Stomach (tissue), 19 donors: ENCODE measurements at places on chromosomes 3 and 15. TPM values are rescaled to one million over a fixed set of nuclear protein-coding genes. Genes with fewer than 3 reads are reported as not detected.

DNA sequence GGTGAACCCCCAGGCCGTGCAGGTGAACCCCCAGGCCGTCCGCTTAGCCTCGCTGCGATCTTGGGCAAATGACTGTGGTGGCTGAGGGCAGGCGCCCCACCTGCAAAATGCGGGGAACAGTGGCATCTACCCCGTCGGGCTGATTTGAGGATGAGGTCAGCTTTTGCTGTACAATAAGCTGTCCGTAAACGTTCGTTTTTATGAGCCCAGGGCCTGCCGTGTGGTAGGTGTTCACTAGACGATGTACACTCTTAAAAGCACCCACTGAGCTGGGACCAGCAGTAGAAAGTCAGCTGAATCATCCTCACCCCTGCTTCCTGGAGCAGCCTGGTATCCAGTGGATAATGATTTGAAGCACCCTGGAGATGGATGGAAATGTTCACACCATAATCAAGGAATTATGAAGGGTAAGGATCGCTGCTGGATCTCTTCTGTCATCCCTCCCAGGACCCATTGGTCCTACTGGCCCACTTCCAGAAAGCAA, 943 bp upstream of the PCSK6 start:
- H3K36me3 ChIP-seq, result no peaks in the 10 kb centered on the region
- H3K27ac ChIP-seq, result no peak overlapping the region
- H3K27me3 ChIP-seq, result peaks cover 11% of the 10 kb centered on the region
- peak overlapping the region; percentile 50 for H3K4me3 ChIP-seq

DNA sequence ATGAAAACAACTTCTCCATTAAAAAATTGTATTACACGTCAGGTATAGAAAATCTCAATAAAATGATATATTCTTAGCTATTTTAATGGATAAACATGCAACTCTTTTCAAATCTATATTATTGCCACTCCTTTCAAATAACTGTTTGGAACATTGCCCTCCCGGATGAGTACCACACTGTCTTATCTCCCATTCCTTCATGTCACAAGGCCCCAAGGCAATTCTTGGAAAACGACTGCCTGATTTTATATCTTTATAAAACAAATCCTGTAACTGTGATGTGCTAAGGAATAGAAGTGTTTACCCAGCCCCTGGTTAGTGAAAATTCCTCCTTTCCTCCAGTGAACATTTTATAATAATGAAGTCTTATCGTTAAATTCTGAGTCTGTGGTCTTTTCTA, 6.2 kb upstream of the ZNF619 start:
- DNase-seq, result no peak
- no peak overlapping the region for H3K27ac ChIP-seq
- H3K36me3 ChIP-seq, result peaks cover 17% of the 10 kb centered on the region
- H3K27me3 ChIP-seq, result no peaks in the 10 kb centered on the region
- no peaks in the 10 kb centered on the region for H3K4me1 ChIP-seq

- H3K4me1 ChIP-seq, result peaks cover 8% of the 10 kb centered on the region
- H3K4me3 ChIP-seq, result no peak overlapping the region
- no peaks in the 10 kb centered on the region for H3K27me3 ChIP-seq
- peaks cover 16% of the 10 kb centered on the region for H3K36me3 ChIP-seq
These were observed 73.0 kb downstream of the MYO9A start for GRCh38 chr15:72044956-72045355.

DNA sequence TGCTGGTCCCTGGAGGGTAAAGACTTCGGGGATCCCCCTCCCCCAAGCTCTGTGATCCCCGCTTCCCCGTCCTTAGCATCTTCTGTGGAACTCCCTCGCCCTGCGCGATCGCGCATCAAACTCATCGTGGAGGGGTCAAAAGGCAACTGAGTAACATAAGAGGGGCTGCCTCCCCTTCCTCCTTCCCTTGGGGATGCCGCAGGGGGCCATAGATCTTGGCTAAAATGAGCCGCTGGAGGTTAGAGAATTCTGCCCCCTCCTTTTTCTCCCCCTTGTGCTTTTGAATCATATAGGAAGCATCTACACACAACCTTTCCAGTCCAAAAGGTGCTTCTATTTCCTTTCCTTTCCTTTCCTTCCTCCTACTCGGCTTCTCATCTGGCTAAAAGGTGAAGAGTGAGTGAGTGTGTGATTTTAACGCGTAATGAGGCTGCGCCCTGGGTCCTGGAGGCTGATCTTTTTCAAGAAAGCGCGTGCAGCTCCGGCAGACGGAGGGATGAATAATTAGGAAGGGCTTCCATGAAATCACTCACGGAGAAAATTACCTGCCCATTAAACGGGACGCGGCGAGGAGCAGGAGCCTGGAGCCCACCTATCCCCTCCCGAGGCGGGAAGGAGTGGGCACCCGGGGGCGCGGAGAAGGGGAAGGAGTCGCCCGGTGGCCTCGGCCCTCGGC, 831 bp upstream of the ROBO2 start:
- no peak overlapping the region for H3K27ac ChIP-seq
- H3K4me3 ChIP-seq, result peak overlapping the region; percentile 49
- H3K27me3 ChIP-seq, result no peaks in the 10 kb centered on the region
- no peaks in the 10 kb centered on the region for H3K36me3 ChIP-seq
- DNase-seq, result peak; percentile 67

GRCh38 chr3:72336821-72337479, 511.3 kb downstream of the SHQ1 start:
- H3K4me1 ChIP-seq, result peaks cover 10% of the 10 kb centered on the region
- H3K27ac ChIP-seq, result peak overlapping the region; percentile 8
- H3K36me3 ChIP-seq, result no peaks in the 10 kb centered on the region

GRCh38 chr3:69712269-69712668, 27.0 kb upstream of the MITF start:
- no peak overlapping the region for H3K4me3 ChIP-seq
- H3K27me3 ChIP-seq, result no peaks in the 10 kb centered on the region
- no peak for DNase-seq
- no peaks in the 10 kb centered on the region for H3K36me3 ChIP-seq
- no peak overlapping the region for H3K27ac ChIP-seq

DNA sequence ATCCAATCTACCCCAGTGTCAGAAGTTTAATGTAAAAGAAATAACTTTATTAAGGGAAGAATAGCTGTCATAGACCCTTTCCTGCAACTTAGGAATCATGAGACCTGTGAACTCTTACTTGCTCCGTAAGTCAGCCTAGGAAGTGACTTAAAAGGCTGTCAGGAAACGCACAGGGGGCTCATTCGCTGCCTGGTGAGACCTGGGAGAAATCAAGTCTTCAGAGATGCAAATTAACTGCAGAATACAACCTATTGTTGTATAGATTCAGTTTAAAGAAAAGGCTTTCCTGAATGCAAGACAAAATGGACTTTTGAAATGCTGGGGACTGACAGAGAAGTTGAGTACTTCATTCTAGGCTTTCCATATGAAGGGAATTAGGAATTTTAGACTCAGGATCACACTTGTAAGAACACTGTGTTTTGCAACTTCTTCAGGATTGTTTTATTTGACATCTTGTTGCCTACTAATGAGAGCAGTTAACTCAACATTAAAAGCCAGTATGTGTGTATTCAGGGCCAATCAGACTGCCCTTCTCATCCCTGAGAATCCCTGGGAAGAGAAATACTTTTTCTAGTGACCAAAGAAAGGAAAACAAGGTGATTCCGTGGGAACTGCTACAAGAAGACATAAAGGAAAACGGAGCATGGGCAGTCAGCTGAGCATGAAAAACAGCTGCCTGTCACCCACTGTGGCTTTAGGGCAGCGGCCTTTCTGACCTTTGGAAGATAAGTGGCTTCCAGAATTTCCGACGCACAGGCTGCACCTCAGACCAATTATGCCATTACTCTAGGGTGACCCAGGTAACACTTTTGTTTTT, 18.5 kb upstream of the DPPA4 start:
- no peak for DNase-seq
- H3K27me3 ChIP-seq, result no peaks in the 10 kb centered on the region
- no peak overlapping the region for H3K27ac ChIP-seq
- no peaks in the 10 kb centered on the region for H3K36me3 ChIP-seq
- no peak overlapping the region for H3K4me3 ChIP-seq

- H3K27me3 ChIP-seq, result no peaks in the 10 kb centered on the region
- H3K27ac ChIP-seq, result no peak overlapping the region
These were observed 207.8 kb downstream of the PLCL2 start for GRCh38 chr3:17092583-17092933.

GRCh38 chr3:129756871-129757270, 136.6 kb downstream of the TMCC1 start:
- H3K27me3 ChIP-seq, result no peaks in the 10 kb centered on the region
- no peak overlapping the region for H3K4me3 ChIP-seq
- H3K27ac ChIP-seq, result no peak overlapping the region

DNA sequence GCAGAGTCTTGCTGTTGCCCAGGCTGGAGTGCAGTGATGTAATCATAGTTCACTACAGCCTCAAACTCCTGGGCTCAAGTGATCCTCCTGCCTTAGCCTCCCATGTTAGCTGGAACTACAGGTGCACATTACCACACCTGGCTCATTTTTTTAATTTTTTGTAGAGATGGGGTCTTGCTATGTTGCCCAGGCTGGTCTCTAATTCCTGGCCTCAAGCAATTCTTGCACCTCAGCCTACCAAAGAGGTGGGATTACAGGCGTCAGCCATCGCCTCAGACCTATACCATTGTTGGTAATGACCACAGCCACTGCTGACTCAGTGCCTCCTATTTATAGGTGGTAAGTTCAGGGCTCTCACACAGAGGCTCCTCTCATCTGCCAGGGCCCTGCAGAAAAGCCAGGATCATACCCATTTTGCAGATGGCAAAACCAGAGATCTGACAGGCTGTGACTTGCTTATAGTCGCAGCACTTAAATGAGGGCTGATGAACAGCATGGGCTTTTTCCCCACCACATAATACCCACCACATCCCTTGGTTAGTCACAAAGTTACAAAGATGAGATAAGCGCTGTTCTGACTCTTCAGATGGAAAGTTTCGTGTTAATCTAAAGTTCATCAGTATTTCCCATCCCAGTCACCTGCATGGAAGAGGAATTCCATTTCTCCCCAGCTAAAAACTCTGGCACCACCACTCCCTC, 21.8 kb upstream of the SPATA12 start:
- H3K4me1 ChIP-seq, result no peaks in the 10 kb centered on the region
- DNase-seq, result no peak
- H3K36me3 ChIP-seq, result no peaks in the 10 kb centered on the region
- no peaks in the 10 kb centered on the region for H3K27me3 ChIP-seq

CRABP1 gene
- polyA plus RNA-seq, result not detected

CCDC80 gene
- polyA plus RNA-seq, result 10.2 TPM

UROC1 gene
- not detected for polyA plus RNA-seq

PTH1R gene
- 8.4 TPM for polyA plus RNA-seq

A4GNT gene
- polyA plus RNA-seq, result 0.62 TPM
